HTR-8/SVneo (cell line): ENCODE measurements at places on chromosomes 6 and 20.
A peak's percentile ranks its signal among the peaks of the same experiment; 100 is the strongest.

- DNase-seq = no peak
Measured at GRCh38 chr6:23456396-23456795, 669.6 kb upstream of the NRSN1 start.

DNA sequence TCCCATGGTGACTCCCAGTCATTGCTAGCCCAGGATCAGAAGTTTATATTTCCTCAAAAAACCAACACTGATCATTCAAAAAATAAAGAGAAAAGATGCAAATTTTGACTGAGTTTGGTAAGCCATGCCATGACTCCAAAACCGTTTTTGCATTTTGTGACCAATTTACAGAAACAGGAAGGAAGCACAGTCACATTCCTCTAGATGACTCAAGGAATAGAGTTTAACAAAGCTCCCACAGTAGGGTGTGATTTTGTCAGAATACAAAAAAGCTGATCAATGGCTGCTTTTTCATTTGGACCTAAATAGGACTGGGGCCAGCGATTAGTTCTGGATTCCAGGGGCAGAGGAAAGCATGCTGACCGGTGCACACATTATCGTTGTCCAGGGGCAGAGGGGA lies 179.4 kb upstream of the AFDN start:
- no peak for DNase-seq

DNA sequence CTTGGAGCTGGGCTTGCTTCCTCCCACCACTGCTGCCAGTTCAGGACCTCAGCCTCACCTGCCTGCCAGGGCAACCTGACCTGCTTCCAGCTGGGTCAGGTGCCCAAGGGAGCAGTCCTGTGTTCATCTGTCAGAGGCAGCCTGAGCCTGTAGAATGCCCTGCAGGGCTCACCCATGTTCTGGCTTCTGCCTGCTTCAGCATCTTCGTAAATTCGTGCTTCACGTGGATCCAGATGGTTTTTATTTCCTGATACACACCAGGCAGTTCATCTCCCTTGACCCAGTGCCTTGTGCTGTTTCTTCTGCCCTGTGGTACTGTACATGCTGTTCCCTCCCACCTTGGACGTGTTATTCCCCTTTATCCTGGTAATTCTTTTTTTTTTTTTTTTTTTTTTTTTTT lies 50.2 kb downstream of the ARID1B start:
- no peak for DNase-seq

GRCh38 chr20:46230801-46231282 lies 77.5 kb downstream of the CDH22 start:
- peak; percentile 74 for DNase-seq

DNA sequence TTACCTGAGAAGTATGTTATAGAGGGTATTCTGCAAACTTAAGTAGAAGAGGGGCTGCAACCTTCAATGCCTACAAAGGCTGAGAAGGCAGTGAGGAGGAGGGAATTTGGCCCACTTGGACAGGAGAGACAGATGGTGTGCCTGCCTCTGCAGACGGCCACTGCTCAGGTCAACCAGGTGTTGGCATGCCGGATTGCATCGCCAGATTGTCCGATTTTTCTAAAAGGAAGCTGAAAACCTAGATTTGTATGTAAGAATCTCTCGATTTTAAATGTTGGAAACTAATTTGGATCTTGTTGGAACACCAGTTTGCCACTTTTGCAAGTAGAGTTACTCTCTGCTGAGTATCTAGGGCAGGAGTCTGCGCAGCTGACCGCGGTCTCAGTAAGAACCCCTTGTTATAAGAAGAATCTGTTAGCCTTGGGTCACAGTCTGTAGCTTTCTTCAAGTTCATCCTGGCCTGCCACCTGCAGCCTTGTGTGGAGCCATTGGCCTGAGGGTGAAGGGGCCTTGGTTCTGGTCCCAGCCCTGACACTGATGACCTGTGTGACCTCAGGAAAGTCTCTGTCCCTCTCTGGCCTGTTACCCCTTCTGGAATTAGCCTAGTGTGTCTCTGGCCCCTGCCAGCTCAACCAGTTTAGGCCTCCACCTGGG lies 54.4 kb downstream of the TGM2 start:
- DNase-seq = no peak

DNA sequence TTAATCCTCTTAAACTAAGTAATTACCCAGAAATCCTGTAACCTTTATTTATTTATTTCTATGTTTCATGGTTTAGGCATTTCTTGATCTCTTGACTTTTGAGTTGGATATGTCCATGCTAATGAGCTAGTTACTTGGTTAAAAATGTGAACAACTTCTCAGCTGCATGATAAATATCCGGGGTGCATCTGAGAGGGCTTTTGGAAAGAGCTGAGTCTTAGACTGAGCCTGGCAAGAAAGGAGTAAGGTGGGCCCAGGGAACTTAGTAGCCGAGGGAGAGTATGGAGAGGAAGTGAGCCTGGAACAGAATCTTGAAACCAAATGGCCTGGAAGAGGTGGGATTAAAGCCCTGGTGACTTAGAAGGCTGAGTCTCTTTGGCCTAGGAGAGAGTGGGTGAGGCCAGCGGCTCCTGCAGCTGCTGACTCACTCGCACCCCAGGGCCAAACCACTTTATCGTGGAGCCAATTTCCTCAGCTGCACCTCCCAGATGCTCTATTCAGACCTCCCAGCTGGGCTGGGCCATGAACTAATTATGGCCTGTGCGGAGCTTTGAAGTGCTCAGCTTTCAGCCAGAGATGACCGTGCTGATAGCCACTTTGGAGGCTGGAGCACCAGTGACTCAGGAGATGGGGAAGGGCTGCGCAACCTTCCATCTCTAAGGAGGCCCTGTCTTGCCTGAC lies 19.1 kb downstream of the TGM3 start:
- peak; percentile 62 for DNase-seq

GRCh38 chr20:34954904-34955230 lies 739 bp downstream of the GSS start:
- no peak for DNase-seq

DNA sequence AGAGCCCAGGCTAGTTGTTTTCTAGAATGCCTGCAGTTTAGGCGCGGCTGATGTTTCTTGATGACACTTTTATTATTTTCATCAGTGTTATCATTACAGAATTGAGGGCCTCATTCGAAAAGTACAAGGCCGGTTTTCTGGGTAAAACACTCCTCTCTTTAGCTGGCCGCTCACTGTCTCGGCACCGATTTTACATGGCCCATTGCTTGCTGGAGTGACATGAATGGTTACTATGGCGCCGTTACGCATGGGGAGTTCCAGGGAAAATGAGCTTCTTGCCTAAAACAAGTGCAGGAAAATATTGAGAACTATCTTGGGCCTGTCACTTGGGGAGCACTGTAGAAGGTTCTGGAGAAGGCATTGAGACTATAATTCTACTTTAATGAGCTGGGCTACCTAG lies 317.8 kb downstream of the CDH4 start:
- DNase-seq = no peak

GRCh38 chr6:71410681-71411080 lies 122.1 kb downstream of the OGFRL1 start:
- DNase-seq = no peak

DNA sequence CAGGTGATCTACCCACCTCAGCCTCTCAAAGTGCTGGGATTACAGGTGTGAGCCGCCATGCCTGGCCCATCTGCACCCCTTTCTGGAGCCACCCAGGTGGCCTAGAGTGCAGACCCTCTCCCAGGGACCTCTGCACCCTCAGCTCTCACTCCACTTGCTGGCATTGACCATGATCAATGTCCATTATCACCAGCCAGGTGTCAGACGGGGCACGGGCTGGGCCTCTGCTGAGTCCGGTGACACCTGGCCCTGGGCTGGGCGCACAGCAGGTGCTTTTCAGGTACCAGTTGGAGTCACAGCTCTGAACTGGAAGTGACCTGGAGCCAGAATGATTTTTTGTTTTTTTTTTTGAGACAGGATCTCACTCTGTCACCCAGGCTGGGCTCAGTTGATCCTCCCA lies 91.8 kb upstream of the PMEPA1 start:
- no peak for DNase-seq

GRCh38 chr20:41367956-41368355 lies 1.3 kb upstream of the EMILIN3 start:
- no peak for DNase-seq

DNA sequence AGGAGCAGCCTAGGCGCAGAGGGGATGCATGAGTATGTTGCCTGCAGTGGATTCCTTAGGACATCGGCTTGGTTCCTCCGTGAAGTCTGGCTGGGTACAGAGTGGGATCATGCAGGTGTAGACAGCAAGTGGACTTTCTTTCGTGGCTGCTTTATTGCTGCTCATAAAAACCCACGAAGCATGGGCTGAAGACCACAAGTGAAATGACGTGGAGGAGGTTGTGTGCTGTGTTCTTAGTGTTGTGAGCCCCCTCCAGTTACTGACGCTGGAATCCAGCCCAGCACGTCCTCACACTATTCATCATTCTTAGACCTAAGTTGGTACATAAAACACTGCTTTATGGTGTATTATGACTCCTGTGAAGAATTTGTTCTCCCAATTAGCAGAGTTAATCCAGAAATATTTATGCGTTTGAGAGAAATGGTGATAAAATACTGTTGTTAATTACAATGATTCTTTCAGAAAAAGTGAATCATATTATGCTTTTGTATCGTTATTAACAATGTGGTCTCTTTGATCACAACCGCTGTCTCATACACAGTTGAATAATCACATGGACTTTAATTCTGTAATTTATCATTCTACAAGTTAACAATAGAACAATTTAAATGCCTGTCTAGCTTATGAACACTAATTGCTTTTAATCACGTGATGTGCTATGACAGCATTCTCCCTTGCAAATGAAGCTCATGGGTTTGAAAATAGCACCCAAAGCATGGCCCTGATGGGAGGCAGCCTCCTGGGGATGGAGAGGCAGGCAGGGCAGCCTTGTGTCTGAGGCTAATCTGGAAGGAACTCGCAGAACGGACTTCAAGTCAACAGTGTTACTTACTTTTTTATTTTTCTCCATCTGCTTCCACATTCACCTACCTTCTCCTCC lies 233.9 kb upstream of the SYNDIG1 start:
- DNase-seq = no peak

- no peak for DNase-seq
Measured at GRCh38 chr6:150685860-150686259, 86.2 kb downstream of the PLEKHG1 start.

GRCh38 chr6:18110162-18110561 lies 12.3 kb downstream of the NHLRC1 start:
- DNase-seq = no peak

GRCh38 chr6:112215488-112216284 lies 38.7 kb downstream of the LAMA4 start:
- no peak for DNase-seq

DNA sequence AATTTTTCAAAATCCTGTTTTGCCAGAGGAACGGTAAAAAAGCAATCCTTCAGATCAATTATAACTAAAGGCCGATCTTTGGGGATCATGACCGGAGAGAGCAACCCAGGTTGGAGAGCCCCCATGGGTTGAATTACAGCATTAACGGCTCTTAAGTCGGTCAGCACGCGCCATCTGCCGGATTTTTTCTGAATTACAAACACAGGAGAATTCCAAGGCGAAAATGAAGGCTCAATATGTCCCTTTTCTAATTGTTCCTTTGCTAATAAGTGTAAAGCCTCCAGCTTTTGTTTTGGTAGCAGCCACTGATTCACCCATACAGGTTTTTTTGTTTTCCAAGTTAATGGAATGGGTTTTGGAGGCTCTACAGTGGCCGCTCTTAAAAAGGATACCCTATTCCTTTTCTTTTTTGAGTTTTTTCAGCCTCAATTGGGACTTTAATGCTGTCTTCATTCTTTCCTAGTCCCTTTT lies 16.9 kb upstream of the PTCRA start:
- no peak for DNase-seq

GRCh38 chr6:90940812-90941481 lies 354.1 kb upstream of the MAP3K7 start:
- no peak for DNase-seq

GRCh38 chr20:16601047-16601446 lies 27.8 kb upstream of the KIF16B start:
- DNase-seq = no peak

- no peak for DNase-seq
Measured at GRCh38 chr6:107587451-107587850, 97.5 kb downstream of the SOBP start.

DNA sequence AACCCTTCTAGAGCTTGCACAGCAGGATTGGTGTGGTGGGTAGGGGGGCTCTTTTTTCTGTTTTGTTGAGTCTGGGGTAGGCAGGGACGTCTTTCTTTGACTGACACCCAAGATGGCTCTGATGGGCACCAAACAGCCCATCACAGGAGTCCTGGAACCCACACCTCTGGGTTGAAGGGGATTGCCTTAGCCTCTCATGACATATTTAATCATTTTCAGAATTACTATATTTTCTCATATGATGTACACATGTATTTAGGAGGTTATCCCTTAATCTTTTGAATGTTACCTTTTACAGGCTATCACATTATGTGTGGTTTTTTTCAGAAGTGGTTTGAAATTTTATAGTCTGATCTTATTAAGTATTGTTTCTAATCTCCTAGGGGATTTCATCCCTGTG lies 64.6 kb downstream of the RPP40 start:
- no peak for DNase-seq

- no peak for DNase-seq
Measured at GRCh38 chr20:23009636-23010035, 25.5 kb upstream of the SSTR4 start.

GRCh38 chr6:811831-812230 lies 118.9 kb upstream of the EXOC2 start:
- DNase-seq = no peak

GRCh38 chr6:145863988-145864616 lies 49.5 kb upstream of the FBXO30 start:
- no peak for DNase-seq

DNA sequence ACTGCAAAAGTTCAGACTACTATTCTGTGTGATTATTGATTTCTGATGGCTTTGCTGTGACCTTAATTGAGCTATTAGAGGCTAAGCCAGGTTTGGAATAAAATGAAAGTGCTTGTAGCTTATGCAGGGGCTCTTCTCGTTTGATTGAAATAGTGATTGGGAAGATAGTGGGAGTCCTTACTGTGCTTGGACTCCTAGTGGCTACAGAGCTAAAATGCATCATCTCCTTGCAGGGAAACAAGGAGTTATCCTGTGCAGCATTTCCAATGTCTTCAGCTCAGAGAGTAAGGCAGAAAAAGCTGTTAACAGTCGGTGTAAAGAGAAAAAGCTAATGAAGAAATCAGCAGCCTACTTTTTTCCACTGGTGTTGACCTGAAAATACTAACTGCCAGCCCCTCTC lies 173.5 kb downstream of the SLC35F1 start:
- no peak for DNase-seq

DNA sequence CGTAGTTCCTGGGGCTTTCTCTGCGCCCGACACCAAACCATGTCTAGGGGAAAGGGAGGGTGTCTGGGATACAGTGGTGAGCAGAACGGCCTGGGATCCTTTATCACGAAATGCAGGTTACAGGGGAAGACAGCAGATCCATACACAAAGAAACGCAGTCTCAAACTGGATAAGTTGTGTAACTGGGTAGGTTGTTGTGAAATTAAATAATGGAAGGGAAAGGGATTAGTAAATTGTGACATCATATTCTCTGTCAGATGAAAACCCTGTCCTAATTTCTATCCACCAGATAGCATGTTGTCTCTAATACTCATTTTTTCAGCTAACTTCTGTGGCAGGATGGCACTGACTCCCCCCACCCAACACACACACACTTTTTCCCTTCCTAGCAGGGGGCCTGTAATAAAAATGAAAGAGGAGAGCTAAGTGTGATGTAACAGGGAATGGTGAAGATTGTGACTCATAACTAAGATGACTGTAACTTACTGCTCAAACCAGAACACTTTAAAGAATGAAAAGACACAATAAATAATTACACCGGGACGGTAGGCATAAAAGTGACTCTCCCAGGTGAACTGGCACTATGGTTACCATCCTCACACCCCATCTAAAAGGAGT lies 769 bp upstream of the TRPC4AP start:
- peak; percentile 54 for DNase-seq
